ENCODE measurements at places on chromosomes 16 and 17. TPM values are rescaled to one million over a fixed set of nuclear protein-coding genes. Genes with fewer than 3 reads are reported as not detected.

NFATC2IP gene
- 10.0 TPM for total RNA-seq

GRCh38 chr16:70163596-70163995 is 10.0 kb upstream of the CLEC18C start:
- no peak for DNase-seq

DNA sequence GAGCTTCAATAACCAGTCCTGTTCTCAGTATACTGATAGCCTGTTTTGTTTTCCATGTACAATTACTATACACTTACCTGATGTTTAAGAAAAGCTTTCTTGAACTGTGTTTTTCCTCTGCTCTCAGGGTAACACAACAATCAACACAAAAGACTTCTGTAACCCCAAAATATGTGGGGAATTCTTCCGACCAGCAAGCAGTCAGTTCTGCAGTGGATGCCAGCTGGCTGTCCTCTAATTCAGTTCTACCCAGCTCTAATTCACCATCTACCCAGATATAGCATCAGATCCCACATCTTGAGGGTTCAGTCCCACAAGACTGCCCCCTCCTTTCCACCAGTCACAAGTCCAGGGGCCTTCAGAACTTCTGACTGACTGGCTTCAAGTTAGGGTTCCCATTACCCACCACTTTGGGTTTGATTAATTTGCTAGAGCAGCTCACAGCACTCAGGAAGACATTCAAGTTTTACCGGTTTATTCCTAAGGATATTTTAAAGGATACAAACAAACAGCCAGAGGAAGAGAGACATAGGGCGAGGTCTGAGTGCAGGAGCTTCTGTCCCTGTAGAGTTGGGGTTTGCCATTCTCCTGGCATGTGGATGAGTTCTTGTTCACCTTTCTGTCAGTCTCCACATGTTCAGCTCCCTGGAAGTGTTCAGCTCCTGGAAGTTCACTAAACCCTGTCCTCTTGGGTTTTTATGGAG is 178.2 kb downstream of the CHD9 start:
- no peak for DNase-seq

DNA sequence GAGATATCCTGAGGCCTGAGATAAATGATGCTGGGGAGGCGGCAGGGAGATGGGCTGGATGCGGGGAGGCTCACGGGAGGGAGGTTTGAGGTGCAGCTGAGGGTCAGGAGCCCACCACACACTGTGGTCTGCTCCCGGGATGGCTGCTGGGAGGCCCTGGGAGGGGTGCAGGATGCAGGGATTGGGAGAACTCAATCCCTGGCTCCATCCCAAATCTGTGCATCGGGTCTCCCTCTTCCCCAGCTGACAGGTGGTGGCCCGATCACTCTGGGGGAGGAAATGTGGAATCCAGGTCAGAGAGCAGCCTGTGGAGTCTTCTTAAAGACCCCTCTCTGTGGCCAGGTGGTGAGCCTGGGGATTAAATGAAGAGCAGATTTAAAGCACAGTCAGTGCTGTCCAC is 12.0 kb downstream of the PHB1 start:
- no peak for DNase-seq

EPOP gene
- 0.36 TPM for total RNA-seq

PIMREG gene
- total RNA-seq, result 19.4 TPM

- DNase-seq, result no peak
Observed at GRCh38 chr17:80706463-80706867, 161.8 kb downstream of the RPTOR start.

DNA sequence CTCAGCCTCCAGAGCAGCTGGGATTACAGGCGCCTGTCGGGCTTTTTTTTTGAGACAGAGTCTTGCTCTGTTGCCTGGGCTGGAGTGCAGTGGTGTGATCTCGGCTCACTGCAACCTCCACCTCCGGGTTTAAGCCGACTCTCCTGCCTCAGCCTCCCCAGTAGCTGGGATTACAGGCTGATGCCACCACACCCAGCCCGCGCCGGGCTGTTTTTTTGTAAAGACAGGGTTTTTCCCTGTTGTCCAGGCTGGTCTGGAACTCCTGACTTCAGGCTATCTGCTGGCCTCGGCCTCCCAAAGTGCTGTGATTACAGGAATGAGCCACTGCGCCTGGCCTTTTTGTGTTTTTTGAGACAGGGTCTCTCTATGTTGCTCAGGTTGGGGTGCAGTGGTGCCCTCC is 27.4 kb upstream of the SPNS3 start:
- DNase-seq, result no peak

MT1M gene
- not detected for total RNA-seq

DNA sequence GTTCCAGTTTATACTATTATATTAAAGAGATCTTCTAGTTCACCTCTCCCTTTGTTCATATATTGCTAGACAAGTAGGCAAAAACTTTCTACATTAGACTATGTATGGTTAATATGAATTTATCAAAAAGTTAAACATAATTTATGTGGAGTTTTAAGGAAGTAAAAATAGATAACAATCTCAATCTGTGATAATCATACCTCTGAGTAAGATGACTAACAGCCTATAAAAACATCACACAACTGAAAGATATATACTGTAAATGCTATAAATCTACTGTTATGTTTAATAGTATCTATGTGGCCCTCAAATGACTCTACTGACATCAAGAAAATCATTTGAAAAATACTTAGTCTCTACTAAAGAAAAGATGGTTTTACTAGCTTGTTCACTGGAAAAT is 37.1 kb downstream of the AP1G1 start:
- DNase-seq, result no peak

DNA sequence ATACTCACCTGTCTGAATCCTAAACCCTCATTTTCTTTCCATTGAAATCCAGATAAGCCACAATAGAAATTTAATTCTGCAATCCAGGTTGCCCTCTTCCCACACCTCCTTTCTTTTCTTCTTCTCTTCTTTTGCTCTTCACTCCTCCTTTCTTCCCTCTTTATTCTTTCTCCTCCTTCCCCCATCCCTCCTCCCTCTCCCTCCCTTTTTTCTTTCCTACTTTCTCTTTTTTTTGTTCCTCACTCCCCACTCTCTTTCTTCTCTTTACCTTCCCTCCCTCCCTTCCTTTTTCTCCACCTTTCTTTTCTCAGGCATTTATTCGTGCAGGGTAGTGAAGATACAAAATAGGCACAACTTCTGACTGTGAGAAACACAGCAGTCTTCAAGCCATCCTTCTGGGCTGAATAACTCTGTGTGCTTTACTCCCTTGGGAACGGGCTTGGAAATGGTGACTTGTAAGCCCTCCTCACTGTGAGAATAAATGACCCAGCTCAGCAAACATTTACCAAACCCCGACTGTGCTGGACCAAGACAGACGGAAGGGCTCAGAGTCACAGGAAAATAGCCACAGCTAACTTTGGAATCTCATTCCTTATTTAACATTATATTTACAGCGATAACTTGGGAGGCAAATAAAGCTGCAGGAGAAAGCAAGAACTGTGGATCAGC is 140.8 kb downstream of the HAPSTR1 start:
- DNase-seq, result no peak

SLC43A2 gene
- total RNA-seq, result 3.8 TPM

GRCh38 chr16:7651803-7652570 is 319.3 kb downstream of the RBFOX1 start:
- DNase-seq, result no peak

- DNase-seq, result no peak
Observed at GRCh38 chr16:81498351-81498750, 53.7 kb downstream of the CMIP start.

EZH1 gene
- total RNA-seq, result 17.6 TPM

DNA sequence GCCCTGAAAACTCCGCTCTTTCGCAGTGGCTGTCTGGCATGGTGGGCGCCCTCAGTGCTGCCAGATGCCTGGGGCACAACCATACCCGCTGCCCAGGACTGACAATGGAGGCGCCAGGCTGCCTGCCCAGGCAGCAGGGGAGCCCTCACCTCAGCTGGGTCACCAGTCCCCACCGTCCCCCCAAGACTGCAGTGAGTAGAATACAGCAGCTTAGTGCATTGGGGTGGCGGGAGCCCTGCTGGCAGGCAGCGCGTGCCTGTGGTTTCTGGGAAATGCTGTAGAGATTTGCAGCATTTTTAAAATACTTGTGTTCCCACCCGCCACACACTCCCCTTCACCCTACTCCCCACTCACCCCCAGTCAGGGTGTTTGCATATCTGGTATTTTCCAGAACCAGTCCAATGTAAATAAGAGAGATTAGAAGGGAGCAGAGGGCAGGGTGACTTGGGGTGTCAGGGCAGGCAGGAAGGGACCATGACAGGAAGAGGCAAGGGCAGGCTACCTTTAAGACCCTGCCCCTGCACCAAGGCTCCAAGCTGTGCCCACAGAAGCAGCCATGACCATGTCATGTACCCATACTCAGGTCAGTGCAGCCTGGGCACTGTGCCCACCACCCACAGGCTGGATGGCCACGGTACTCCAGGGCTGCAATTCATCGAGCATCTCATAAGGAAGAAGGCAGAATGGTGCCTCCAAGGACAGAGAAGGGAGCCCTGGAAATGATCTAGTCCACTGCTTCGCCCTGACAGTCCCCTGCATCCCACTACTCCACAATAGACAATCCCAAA is 21.5 kb downstream of the MYO18A start:
- DNase-seq, result peak; percentile 74

- DNase-seq, result no peak
Observed at GRCh38 chr17:82836823-82837357, 2.9 kb downstream of the ZNF750 start.

- no peak for DNase-seq
Observed at GRCh38 chr17:2750721-2751120, 1.3 kb upstream of the CCDC92B start.

KRT9 gene
- not detected for total RNA-seq

CDH1 gene
- total RNA-seq, result not detected

NPTX1 gene
- 23.3 TPM for total RNA-seq

DNA sequence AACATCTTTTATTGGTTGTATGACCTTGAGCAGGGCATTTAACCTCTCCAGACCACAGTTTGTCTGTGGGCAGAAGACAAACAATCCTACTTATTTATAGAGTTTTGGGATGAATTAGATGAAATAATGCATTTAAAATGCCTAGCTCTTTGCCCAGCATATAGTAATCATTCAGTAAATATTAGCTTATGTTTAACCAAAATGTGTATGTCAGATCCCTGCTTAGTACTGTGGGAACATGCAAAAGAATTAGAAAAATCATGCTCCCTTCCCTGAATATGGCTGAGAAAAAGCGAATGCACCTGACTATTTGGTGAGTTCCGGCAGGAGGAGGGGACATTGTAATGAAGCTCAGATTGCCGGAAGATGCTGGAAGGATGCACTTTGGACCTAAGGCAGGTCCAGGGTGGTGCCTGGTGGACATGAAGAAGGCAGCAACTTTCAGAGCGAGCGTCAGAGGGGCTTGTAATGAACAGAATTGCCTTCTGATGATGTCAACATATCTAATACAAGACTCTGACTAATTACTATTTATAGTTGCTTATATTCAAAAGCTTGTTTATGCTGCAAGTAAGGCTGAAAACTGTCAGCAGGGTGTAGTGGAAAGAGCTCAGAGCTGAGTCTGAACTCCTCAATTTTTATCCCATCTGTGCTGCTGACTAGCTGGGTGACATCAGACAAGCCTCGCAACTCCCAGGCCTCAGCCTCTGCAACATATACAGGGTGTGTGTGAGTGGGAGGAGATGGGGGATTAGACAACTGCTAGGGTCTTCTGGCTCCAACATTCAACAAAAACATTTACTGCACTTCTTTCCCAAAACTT is 221.2 kb downstream of the PRKCA start:
- peak; percentile 91 for DNase-seq

CTRL gene
- 0.18 TPM for total RNA-seq

RNF157 gene
- 0.83 TPM for total RNA-seq

GRCh38 chr16:5512014-5512413 is 414.4 kb upstream of the EEF2KMT start:
- no peak for DNase-seq

GRCh38 chr16:1413684-1414531 is 596 bp downstream of the UNKL start:
- peak; percentile 27 for DNase-seq

SOX8 gene
- under 0.01 TPM for total RNA-seq

- no peak for DNase-seq
Observed at GRCh38 chr17:57723427-57724025, 21.6 kb downstream of the CCDC182 start.

DNA sequence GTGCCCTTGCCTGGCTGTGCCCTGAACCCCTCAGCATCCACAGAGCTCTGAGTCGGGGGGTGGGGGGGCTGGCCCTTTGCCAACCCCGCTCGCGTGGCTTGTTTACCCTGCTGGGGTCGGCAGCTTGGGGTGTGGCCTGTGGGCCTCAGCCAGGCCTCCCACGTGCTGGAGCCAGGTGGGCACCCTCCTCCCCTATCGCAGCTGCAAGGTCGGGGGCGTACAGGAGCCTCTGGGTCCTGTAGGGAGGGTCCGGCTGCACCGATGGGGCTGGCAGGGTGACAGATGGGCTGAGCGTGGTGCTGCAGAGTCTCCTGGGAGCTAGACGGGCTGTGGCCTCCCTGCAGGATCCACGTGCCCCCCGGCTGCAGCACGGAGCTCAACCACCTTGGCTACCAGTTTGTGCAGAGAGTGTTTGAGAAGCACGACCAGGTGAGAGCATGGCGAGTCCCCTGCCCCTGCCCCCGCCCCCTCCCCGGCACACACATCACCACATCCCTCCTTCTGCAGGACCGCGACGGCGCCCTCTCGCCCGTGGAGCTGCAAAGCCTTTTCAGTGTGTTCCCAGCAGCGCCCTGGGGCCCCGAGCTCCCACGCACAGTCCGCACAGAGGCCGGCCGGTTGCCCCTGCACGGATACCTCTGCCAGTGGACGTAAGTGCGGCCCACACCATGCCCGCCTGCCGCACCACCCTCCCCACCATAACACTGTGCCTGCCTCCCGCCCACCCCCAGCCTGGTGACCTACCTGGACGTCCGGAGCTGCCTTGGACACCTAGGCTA is 3.6 kb downstream of the RHOT2 start:
- DNase-seq, result no peak

DNA sequence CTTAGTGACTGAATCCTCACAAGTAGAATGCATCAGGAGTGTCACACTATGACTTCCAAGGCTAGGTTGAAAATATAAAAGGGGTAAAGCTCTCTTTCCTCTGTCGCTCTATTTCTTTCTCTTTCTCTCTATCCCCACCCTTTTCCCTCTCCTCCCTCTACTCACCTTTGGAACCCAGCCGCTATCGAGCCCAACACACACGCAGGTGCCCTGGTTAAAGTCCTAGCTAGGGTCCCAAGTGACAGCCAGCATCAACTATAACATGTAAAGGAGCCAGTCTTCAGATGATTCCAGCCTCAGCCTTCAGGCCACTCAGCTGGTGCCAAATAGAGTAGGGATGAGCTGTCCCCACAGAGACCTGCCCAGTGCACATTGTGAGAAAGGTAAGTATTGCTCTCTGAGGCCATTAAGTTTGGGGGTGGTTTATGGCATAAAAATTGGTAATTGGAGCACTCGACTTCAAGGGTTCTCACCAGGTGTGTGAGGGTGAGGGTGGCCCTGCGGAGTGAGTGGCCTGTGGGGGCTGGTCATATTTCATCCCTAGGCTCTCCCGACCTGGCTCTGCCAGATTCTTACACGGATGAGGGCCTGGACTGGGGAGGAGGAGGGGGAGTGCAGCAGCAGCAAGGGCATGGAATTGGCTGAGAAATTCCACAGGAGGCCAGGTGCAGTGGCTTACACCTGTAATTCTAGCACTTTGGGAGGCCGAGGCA is 14.9 kb upstream of the C16orf54 start:
- no peak for DNase-seq

All from IMR-90 (cell line).